ENCODE measurements at places on chromosomes 4 and X. TPM values are rescaled to one million over a fixed set of nuclear protein-coding genes. Genes with fewer than 3 reads are reported as not detected.
A peak's percentile ranks its signal among the peaks of the same experiment; 100 is the strongest.

Gene ADGRG2
- 11.9 TPM for total RNA-seq

Gene RRH
- total RNA-seq: 0.05 TPM

Gene REELD1
- total RNA-seq: 0.05 TPM

Gene FAM90A26
- total RNA-seq: not detected

Gene ANXA3
- total RNA-seq: 13.4 TPM

GRCh38 chr4:26871611-26872010 lies 11.0 kb downstream of the STIM2 start:
- H3K27me3 ChIP-seq: no peaks in the 10 kb centered on the region
- no peak overlapping the region for H3K4me3 ChIP-seq
- no peak overlapping the region for H3K27ac ChIP-seq
- H3K36me3 ChIP-seq: no peaks in the 10 kb centered on the region
- no peaks in the 10 kb centered on the region for H3K4me1 ChIP-seq

- H3K27me3 ChIP-seq: no peaks in the 10 kb centered on the region
- no peak for DNase-seq
- peaks cover 19% of the 10 kb centered on the region for H3K36me3 ChIP-seq
- peaks cover 20% of the 10 kb centered on the region for H3K4me1 ChIP-seq
Observed at GRCh38 chrX:19745077-19745476, 142.3 kb downstream of the SH3KBP1 start.

- peaks cover 25% of the 10 kb centered on the region for H3K4me1 ChIP-seq
- DNase-seq: no peak
- no peaks in the 10 kb centered on the region for H3K36me3 ChIP-seq
- H3K4me3 ChIP-seq: no peak overlapping the region
- peaks cover 97% of the 10 kb centered on the region for H3K27me3 ChIP-seq
Observed at GRCh38 chr4:54099287-54099747, 646 bp upstream of the GSX2 start.

DNA sequence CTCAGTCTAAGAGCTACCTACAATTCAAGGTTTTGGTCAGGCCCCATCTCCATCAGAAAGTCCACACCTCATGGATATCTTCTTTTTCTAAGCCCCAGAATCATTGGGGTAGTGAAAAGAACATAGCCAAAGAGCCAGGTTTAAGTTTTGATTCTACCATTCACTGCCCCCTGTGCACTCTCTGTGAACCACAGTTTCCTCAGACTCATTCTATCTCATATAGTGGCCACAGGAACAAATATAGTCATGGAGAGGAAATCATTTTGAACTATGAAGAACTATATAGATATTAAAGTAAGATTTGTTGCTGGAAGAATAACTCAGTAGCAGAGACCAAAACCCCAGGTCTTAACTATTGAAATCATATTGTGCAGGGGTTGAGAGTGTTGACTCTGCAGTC lies 3.3 kb downstream of the SYTL5 start:
- no peak overlapping the region for H3K4me3 ChIP-seq
- no peaks in the 10 kb centered on the region for H3K36me3 ChIP-seq
- H3K4me1 ChIP-seq: no peaks in the 10 kb centered on the region
- H3K27ac ChIP-seq: no peak overlapping the region
- DNase-seq: no peak
- no peaks in the 10 kb centered on the region for H3K27me3 ChIP-seq

- H3K36me3 ChIP-seq: peaks cover 6% of the 10 kb centered on the region
- no peak for DNase-seq
- H3K4me1 ChIP-seq: peaks cover 2% of the 10 kb centered on the region
- no peaks in the 10 kb centered on the region for H3K27me3 ChIP-seq
Observed at GRCh38 chr4:83043801-83044407, 8.9 kb downstream of the COPS4 start.

DNA sequence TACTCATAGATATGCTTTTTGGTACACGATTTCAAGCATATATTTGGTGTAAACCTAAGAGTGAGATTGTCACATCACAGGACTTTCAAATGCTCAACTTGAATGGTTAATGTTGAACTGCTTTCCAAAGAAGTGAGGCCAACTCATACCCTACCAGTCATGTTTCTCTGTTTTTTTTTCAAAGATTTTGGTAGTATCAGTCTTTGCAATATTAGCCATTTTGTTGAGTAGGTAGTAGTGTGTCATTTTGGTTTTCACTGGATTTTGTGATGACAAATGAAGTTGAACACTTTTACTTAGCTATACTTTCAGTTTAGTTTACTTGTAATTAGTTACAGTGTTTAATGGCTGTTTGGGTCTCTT lies 12.5 kb upstream of the HS3ST1 start:
- H3K4me3 ChIP-seq: no peak overlapping the region
- H3K27me3 ChIP-seq: no peaks in the 10 kb centered on the region
- H3K27ac ChIP-seq: no peak overlapping the region
- no peaks in the 10 kb centered on the region for H3K36me3 ChIP-seq
- H3K4me1 ChIP-seq: peaks cover 3% of the 10 kb centered on the region

GRCh38 chrX:619812-620531 lies 10.6 kb upstream of the SHOX start:
- H3K27me3 ChIP-seq: peaks cover 20% of the 10 kb centered on the region
- H3K27ac ChIP-seq: no peak overlapping the region
- H3K4me3 ChIP-seq: no peak overlapping the region
- H3K36me3 ChIP-seq: no peaks in the 10 kb centered on the region

GRCh38 chr4:74466242-74466641 lies 21.3 kb downstream of the AREG start:
- H3K27ac ChIP-seq: no peak overlapping the region
- H3K36me3 ChIP-seq: no peaks in the 10 kb centered on the region
- no peak overlapping the region for H3K4me3 ChIP-seq
- no peak for DNase-seq
- H3K27me3 ChIP-seq: no peaks in the 10 kb centered on the region

GRCh38 chr4:8694651-8695151 lies 102.1 kb downstream of the CPZ start:
- H3K4me3 ChIP-seq: no peak overlapping the region
- no peak overlapping the region for H3K27ac ChIP-seq
- peaks cover 10% of the 10 kb centered on the region for H3K27me3 ChIP-seq
- H3K4me1 ChIP-seq: no peaks in the 10 kb centered on the region
- DNase-seq: no peak

DNA sequence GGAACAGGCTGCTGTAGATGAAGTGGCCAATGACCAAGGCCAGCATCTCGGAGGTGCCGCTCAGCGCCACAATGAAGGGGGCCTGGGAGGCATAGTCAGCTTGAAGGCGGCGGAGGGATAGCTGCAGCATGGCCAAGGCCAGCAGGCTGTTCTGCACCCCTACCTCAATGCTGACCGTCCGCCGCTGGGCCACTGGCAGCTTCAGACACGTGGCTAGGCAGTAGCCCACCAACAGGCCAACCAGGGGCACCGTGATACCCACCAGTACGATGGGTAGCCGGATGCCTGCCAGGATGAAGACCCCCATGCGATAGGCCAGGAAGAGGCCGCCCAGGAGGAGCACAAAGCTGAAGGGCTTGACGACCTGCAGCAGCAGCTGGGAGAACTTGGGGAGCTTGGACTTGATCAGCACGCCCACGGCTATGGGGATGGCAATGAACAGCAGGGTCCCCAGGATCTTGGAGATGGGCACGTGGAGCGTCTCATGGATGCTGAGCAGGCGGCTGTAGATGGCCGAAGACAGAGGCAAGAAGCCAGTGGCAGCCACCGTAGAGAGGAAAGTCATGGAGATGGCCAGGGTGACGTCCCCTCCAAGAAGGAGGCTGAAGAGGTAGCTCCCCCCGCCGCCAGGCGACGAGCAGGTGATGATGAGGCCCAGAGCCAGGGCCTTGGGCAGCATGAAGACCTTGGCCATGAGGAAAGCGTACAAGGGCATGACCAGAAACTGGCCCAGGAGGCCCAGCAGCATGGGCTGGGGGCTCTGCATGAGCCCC lies 1.3 kb upstream of the UBL4A start:
- H3K4me1 ChIP-seq: peaks cover 28% of the 10 kb centered on the region
- no peaks in the 10 kb centered on the region for H3K27me3 ChIP-seq
- DNase-seq: no peak
- H3K27ac ChIP-seq: no peak overlapping the region
- peaks cover 22% of the 10 kb centered on the region for H3K36me3 ChIP-seq
- no peak overlapping the region for H3K4me3 ChIP-seq

GRCh38 chr4:107719207-107719921 lies 670 bp downstream of the PAPSS1 start:
- no peaks in the 10 kb centered on the region for H3K27me3 ChIP-seq
- no peak for DNase-seq
- peak overlapping the region; percentile 91 for H3K4me3 ChIP-seq
- H3K4me1 ChIP-seq: peaks cover 7% of the 10 kb centered on the region
- H3K36me3 ChIP-seq: no peaks in the 10 kb centered on the region

DNA sequence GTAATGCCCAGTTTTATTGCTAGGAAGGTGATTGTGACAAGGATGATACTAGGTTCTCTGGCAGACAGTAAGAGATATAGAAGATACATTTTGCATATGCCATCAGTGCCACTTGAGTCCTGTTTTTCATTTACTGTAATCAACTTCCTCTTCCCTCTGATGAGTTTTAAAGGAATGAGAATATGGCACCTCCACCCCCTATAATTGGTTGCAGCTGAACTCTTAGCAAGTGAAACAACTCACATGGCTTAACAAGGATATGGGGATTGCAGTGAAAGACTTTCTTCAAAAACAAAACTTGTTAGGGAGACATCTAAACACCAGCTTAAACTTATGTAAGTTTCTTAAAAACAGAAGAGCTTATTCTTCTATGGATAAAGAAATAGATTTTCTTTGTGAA lies 90.0 kb downstream of the AREG start:
- H3K27ac ChIP-seq: no peak overlapping the region
- H3K4me3 ChIP-seq: no peak overlapping the region
- H3K36me3 ChIP-seq: no peaks in the 10 kb centered on the region
- H3K27me3 ChIP-seq: no peaks in the 10 kb centered on the region
- no peaks in the 10 kb centered on the region for H3K4me1 ChIP-seq

Measured in thymus (tissue), 14 donors.